ENCODE measurements at places on chromosomes 6 and 20.

- DNase-seq, result no peak
Observed at GRCh38 chr6:30726506-30727413, 6.6 kb downstream of the TUBB start.

- no peak for DNase-seq
Observed at GRCh38 chr6:111761212-111761611, 112.0 kb downstream of the FYN start.

DNA sequence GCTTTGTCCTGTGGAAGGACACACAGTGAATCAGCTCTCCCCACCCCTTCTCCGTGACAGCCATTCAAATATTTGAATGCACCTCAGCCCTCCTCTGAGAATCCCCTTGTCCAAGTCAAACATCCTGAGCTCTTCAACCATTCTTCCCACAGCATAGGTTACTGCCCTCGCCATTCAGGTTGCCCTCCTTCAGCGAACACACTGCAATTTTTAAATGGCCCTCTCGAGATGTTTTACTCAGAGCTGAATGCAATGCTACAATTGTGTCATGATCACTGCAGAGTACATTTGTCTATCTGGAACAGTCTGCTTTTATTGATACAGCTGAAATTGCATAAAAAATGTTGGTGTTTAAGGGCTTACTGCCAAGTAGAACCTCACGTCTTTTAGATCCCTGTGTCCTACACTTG lies 48.9 kb downstream of the SLC2A12 start:
- no peak for DNase-seq

DNA sequence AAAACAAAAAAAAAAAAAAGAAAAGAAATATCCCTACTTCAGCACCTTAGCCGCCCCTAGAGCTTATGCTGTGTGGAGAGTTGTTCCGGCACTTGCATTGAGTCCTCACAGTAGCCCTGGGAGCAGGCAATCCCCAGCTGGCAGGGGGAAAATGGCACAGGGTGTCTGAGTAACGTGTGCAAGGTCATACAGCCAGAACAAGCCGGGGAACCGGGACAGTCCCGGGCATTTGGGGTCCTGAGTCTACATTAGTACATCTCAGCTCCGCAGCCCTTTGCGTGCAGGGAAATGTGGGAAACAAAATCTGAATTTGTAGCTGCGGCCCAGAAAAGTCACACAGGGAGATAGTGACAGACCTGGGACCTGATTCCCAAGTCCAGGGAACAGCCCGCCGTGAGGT lies 3.4 kb downstream of the BAK1 start:
- DNase-seq, result no peak

DNA sequence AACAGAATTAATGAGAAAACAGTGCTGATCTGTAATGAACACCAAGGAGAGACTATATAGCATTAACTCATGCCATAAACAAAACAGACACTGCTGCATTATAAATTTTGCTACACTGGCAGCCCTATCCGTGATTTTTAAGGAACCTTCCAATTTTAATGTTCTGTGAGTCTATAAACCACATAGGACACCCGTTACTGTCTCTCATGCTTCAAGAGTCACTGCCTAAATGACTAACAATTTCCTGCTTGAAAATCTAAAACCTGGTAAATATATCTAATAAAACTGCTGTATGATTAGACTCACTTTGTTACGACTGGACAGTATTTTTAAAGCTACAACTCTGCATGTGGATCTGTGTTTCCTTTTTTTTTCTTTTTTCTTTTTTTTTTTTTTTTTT lies 8.7 kb downstream of the CHD6 start:
- DNase-seq, result no peak

DNA sequence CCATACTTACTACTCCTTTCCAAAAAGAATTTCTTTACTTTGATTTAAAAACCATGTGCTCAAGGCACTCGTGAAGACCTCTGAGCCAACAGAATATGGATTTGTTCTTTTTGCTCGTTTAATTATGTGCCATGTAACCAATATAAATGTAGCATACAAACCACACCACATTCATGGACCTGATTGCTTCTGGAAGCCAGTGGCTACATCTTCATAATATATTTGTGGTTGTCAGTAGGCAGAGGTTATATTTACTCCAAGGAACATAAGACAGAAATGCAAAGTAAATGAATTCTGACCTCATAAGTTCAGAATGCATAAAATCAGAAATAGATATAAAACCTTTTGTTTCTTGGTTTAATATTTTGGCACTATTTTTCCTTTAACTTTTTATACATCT lies 373.0 kb downstream of the HDGFL1 start:
- DNase-seq, result no peak

GRCh38 chr6:1535295-1535694 lies 74.4 kb upstream of the FOXC1 start:
- no peak for DNase-seq

- no peak for DNase-seq
Observed at GRCh38 chr6:168452685-168453377, 11.8 kb downstream of the SMOC2 start.

GRCh38 chr20:8315639-8316573 lies 183.8 kb downstream of the PLCB1 start:
- no peak for DNase-seq

DNA sequence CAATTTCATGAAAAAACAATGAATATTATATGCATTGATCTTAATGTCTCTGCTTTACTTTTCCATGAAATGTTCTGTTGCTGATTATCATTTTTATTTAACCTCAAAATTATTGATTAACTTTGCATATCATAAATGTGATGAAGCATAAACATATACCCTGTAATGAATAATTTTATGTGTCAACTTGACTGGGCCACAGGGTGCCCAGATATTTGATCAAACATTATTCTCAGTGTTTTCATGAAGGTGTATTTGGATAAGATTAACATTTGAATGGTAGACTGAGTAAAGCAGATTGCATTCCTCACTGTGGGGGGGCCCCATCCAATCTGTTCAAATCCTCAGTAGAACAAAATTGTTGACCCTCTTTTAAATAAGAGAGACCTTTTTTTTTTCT lies 265.2 kb downstream of the CENPW start:
- no peak for DNase-seq

DNA sequence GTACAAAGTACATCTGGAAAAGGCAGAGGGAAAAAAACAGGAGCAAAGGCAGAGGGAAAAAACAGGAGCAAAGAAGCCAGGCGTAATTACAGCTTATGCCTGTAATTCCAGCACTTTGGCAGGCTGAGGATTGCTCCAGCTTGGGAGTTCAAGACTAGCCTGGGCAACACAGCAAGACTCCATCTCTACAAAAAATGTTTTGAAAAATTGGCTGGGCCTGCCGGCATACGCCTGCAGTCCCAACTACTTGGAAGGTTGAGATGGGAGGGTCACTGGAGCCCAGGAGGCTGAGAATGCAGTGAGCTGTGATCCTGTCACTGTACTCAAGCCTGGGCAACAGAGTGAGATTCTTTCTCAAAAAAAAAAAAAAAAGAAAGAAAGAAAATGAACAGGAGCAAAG lies 19.0 kb upstream of the CBFA2T2 start:
- no peak for DNase-seq

GRCh38 chr20:62287759-62288534 lies 14.8 kb upstream of the ADRM1 start:
- DNase-seq, result no peak

DNA sequence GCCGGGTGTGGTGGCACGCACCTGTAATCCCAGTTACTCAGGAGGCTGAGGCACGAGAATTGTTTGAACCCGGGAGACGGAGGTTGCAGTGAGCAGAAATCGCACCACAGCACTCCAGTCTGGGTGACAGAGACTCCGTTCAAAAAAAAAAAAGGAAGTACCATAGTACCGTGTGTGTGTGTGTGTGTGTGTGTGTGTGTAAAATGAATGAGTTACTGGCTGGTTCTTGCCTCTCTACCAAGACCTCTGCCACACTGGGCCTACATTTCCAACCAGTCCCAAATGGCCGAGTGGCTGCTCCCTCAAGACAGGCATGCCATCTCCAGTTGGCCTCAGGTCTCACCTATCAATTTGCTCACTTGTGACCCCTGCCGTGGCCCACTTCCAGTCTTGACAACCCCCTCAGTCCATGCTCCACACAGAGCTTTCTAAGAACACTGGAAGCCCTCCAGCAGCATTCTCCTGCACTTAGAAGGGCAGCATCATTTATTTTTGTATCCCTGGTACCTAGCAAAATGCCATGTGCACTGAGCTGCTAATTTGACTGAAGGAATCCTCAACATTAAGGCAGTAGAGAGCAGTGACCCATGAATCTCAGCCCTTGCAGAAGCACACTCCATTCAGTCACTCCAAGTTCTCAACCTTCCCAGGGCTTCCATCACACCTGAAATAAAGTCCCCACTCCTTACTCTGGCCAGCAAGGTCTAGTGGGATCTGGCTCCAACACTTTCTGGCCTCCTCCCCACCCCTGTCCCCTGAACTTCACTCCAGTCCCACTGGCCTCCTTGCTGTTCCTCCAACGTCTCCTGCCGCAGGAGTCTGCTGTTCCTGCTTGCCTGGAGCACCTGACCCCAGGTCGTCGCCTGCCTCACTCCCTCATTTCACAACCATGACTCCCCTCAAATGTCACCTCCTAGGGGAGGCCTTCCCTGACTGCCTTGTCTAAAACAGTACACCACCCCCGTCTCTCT lies 29.9 kb downstream of the COX4I2 start:
- DNase-seq, result no peak

- DNase-seq, result no peak
Observed at GRCh38 chr6:87670707-87671106, 31.3 kb downstream of the AKIRIN2 start.

DNA sequence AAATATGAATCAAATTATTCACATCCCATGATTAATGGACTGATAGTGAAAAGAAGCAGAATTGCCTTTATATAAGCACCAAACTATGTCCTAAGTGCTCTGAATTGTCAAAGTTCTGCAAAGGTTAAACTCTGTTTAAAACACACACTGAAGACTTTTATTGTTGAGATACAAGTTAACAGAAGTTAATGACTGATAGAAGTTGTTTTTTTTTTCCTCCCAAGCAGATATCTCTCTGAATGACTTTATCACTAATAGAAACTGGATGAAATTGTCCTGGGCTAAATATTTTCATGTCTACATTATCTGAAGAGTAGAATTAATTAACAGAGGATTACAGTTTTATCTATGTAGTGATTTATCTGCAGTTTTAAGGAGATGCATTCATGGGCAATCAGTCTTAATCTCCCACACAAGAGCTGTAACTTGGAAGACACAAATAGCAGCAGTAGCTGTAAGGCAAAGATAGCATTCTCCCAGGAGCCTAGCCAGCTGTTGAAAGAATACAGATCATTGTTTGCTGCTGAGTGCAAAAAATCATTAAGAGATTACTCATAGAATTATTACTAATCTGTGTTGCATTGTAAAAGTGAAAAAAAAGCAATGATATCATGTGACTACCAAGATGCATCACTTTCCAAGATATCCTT lies 49.9 kb downstream of the BMP5 start:
- no peak for DNase-seq

DNA sequence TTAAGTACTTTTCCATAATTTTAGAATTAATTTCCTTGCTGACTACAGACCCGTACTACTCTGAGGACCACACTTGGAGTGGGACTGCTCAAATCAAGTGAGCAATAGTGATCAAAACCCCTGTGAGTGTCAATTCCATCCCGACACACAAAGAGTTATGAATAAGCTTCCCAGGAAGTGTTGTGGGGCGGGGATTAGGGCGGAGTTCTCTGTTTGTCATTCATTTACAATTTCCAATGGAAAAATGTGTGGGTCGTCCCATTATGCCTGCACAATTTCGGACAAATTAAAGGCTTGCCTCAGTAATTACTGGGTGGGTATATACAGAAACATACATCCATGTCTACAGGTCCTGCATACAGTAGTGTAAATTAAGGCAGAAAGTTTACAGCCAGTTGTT lies 84.2 kb downstream of the ISM1 start:
- DNase-seq, result no peak

GRCh38 chr6:89385156-89385667 lies 26.9 kb downstream of the RRAGD start:
- DNase-seq, result no peak

DNA sequence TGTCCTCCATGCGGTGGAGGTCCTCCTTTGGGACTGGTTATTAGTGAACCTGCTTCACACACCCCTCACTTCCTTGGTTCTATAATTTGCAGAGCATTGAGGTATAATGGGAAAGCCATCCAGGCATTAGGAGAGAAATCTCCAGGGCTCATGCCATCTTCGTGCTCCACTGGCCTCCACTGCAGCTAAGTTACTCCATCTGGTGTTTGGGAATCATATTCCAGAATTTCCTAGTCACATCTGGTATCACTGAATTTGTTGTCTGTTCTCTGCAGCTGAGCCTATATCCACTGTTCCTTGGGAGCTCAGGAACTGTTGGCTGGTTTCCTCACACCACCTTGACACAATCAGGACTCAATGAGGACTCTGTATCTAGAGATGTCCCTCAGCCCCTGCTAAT lies 173.0 kb upstream of the TSHZ2 start:
- no peak for DNase-seq

GRCh38 chr6:79011940-79012339 lies 66.1 kb downstream of the PHIP start:
- DNase-seq, result no peak

DNA sequence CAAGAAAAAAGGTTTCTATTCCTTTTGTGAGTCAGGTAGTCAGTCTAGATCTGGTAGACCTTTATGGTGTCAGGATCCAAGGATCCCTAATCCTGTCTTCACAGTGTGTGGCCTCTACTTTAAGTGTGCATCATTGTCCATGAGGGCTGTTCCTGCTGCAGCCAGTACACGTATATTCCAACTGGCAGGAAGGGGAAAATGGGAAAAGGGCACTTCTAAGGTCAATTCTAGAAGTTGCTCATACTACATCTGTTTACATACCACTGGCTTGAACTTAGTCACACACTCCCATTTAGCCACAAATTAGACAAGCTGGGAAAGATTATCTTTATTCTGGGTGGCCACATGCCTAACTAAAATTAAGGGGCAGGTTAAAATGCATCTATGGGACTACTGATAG lies 9.7 kb upstream of the MMS22L start:
- DNase-seq, result no peak

- DNase-seq, result no peak
Observed at GRCh38 chr20:35629427-35630145, 14.0 kb downstream of the SPAG4 start.

DNA sequence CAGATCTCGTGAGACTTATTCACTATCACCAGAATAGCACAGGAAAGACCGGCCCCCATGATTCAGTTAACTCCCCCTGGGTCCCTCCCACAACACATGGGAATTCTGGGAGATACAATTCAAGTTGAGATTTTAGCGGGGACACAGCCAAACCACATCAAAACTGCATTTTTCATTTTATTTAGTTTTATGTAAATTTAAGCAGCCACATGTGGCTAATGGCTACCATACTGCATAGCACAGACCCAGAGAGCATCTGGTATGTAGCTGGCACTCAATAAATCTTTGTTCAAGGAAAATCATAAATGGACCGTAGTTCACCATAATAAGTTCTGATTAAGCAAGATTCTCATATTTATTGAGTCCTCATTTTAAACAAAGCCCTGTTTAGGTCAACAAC lies 15.3 kb downstream of the GFOD1 start:
- DNase-seq, result no peak

- no peak for DNase-seq
Observed at GRCh38 chr6:46262928-46263706, 92.3 kb upstream of the ENPP5 start.
